ENCODE measurements at places on chromosomes 16 and 17.

DNA sequence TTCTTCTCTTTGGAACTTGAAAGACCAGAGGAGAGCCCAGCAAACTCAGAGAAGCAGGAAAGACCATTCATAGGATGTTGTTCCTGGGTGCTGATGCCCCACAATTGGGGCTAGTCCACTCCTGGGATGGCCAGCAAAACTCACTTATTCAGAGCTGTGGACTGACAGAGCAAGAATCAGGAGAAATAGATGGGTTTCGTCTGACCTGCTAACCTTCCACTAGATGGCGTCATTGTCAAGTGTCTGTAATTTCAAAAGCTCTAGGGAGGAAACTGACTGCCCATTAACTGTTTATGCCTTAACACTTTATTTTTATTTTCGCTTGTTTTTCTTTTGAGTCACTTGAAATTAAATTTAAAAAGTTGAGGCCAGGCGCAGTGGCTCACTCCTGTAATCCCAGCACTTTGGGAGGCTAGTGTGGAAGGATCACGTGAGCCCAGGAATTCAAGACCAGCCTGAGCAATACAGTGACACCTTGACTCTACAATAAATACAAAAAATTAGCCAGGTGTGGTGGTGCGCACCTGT is 28.7 kb upstream of the MILR1 start:
- peak; percentile 45 for DNase-seq

- DNase-seq, result no peak
These were observed 13.5 kb downstream of the SPATA32 start for GRCh38 chr17:45248132-45248957.

DNA sequence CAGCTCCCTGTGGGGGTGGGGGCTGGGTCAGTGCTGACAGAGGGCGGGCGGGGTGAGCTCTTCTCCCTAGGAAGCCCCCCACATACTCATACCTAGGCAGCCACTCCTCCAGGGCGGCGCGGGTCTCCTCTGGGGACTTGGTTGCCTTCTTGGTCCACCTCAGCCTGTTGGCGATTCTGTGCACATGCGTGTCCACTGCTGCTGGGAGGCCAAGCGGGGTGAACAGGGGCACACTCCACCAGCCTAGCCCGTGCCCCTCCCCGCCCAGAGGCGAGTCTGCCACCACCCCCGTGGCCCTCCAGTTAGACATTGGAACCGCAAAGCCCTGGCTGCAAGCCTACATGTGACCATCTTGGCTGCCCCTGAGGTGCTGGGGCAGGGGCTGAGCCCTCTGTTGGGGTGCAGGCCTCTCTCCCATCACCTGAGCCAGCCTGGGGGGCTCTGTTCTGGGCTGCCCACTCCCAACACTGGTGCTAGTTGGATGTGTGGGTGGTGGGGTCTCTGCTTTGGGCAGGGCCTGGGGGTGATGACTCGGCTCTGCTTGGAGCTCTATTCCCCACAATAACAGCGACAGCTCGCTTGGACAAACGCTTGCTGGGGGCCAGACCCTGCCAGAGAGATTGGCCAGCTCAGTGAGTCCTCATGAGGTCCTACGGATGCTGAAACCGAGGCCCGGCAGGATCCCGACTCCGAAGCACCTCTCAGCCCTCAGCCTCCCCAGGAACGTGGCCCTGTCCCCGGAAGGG is 7.4 kb downstream of the NTHL1 start:
- DNase-seq, result no peak

DNA sequence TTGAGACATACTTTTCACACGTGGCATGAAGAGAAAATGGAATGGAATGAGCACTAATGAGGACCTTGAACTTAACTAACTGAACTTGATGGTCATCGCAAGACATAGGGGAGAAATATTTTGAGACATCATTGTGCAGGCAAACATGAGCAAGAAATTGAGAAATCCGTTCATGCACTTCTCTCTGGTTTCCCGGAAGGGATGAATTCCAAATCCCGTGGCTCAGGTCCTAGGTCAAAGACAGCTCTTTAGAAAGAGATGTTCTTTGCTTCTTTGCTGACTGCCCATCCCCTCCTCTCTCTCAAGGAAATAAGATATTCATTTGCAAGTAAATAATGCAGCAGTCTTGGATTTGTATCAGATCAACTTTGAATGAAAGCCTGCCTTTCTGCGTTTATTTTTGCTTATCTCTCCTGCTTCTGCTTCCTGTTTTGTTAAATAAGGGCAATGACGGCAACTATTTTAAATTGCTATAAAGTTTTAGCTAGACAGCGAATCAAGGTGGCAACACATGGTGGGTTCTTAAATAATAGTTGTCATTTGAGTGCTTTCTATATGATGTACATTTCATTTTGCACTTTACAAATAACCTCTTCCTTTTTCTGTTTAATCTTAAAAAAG is 657.8 kb downstream of the MAF start:
- DNase-seq, result no peak

DNA sequence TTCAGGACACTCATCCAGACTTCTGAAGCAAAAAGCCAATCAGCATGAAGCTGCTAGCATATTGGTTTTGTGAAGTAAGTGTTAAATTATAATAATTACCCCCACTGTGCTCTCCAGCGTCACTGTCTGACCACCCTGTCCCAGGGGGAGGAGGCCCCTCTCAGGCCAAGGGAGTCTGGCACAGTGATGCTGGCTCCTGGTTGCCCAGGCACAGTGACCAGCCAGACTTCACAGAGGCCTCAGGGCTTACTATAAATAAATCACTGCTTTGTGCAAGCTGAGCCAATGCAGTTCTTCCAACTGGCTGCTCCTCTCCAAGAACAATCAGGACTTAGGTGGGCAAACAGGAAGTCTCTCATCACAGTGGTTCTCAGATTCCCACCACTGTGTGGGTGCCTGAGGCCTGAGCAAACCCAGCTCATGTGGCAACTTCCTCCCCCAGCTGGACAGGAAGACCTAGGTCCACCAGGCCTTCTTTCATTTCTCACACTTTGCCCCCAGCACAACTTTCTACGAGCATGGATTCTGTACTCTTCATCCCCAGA is 1.7 kb upstream of the DBNDD1 start:
- no peak for DNase-seq

DNA sequence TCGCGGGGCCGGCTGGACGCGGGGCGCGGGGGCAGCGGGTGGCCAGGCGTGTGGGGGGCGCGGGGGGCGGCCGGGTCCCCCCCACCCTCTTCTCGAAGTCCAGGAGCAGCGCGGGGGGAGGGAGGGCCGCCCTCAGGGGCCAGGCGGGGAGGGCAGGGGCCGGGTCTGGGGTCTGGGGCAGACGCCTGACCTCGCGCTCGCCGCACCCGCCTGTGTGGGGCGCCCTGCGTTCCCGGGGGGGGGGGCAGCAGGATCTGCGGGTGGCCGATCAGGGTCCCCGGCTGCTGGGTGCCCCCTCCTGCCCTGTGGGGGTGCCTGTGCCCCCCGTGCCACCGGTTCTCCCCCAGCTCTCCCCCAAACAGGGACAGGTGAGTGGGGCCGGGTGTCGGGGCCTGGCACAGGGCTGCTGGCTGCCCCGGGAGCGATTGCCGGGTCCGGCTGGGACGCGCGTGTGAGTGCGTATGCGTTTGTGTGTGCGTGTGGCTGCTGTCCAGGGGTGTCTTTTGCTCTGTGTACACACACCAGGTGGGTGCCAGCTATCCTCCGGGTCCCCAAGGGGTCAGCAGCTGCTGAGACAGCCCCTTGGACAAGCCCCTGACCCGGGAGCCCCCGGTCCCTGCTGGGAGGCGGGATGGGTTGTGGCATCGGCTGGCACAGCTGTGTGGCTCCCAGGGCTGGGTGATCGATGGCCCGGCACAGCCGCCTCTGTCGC is 663 bp downstream of the PRR35 start:
- no peak for DNase-seq
